Vagina (tissue), 2 donors: ENCODE measurements at places on chromosomes 6 and 20. TPM values are rescaled to one million over a fixed set of nuclear protein-coding genes. Genes with fewer than 3 reads are reported as not detected.

Gene VGLL2
- not detected for total RNA-seq

Gene KCNK16
- not detected for total RNA-seq

Gene HLA-DOA
- total RNA-seq: 30.2 TPM

Gene GSTA3
- not detected for total RNA-seq

Gene MYB
- total RNA-seq: 2.5 TPM

Gene HLA-DQB1
- total RNA-seq: 3.2 TPM

Gene GHRH
- total RNA-seq: not detected

Gene CRISP2
- total RNA-seq: not detected
